ENCODE measurements at places on chromosomes 2 and 18.

GRCh38 chr2:148667113-148667836 lies 22.7 kb downstream of the EPC2 start:
- no peak for DNase-seq

GRCh38 chr2:229124136-229124535 lies 147.0 kb downstream of the PID1 start:
- DNase-seq: no peak

DNA sequence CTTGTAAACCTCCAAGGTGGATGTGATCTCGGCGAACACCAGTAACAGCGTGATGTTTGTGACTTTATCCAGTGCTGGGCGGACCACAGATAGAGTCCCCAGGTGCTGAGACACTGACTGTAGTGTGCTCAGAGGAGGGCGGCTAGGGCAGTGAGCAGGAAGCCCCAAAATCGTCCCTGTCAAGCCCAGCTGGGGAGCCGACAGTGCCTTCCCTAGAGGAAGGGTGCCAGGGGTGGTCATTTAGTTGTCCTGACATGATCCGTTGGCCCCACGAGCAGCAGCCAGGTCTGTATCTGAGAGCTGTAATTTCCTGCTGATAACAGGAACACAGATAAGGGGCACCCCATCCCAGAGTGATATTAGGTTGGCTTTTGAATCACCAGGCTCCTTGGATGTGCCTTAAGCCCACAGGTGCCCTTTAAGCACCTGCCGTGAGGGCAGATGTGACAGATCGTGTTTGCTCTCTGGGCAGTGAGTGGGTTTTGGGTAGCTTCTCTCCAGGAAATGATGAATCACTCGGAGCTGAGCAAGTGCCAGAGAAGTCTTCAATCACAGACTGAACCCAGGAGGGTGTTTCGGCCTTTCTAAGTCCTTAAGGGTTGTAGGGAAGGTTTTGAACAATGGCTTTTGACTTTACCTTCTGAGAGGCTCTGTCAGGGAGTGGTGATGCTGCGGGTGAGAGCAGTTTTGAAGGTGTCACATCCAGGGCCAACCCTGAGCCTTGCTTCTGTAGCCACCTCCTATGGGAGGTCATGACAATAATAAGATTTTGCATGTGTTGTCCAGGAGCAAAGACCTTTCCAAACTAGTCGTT lies 7.7 kb downstream of the LPIN1 start:
- DNase-seq: peak; percentile 60

DNA sequence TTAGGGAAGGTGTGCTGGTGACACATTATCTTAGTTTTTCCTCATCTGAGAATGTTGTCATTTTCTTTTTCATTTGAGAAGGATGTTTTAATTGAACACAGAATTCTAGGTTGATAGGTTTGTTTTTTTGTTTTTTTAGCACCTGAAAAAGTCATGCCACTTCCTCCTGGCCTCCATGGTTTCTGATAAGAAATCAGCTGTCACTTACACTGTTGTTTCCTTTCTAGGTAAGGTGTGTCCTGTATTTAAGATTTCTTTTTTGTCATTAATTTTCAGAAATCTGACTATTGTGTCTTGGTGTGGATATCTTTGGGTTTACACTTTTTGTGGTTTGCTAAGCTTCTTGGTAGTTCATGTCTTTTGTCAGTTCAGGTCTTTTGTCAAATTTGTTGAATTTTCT lies 99.3 kb downstream of the ROCK1 start:
- no peak for DNase-seq

DNA sequence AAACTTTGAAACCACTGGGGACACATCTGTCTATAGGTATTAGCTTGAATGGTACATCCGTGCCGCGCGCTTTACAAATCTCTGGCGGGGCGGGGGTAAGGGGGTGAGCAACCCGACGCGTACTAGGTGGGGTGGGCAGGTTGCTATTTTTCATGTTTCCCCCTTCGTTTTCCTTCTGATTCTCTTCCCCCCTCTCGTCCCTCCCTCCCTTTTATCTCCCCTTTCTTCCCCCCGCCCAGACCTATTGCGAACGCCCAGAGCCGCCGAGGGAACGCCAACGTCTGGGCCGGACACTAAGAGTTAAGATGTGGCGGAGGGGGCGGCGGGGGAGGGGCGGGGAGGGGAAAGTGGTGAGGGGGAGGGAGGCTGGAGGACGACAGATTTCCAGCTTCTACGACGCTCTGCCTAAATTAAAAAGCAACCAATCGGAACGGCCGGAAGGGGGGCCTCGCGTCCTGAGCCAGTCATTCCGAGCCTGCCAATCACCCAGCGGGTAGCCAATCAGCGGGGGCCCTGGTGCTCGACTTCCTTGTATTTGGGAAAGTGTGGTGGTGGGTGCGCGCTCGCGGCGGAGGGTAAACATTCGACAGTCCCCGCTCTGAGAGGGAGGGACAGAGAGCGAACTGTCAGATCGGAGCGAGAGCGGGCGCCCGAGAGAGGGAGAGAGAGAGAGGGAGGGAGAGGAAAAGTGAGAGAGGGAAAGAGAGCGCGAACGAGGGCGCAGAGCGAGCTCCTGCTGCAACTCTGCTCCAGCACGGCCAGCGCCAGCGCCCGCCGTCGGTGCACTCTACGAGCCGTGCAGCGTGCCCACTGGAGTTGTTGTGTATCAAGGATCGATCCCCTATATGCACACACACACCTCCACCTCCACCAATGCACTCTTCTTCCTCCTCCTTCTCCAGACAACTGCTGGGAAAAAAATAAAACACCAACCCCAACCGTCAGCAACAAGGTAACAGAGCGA lies at the start of gene POU3F3:
Gene POU3F3 (plus strand): TSS at position 582 of the 964 bp plus-strand sequence. CDS start 1,396 bp downstream, outside the sequence.
- peak; percentile 90 for DNase-seq

- DNase-seq: no peak
Observed at GRCh38 chr2:71186973-71187372, 39.9 kb downstream of the PAIP2B start.

DNA sequence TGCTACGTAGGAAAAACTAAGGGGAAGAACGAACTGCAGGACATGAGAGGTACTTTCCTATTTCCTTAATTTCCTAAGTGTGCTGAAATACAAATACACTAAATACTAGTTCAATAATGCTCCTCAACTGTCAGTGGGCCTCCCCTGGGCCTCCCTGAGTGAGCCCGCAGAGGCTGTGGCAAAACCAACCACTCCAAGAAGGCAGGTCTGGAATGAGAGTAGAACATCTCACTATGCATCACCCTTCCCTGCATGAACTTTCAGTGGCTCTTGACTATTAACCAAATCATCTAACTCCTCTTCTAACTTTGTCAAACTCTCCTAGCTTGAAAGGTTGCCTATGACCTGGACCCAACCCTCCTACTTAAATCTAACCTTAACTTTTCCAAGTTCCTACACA lies 84.6 kb downstream of the THADA start:
- DNase-seq: no peak

GRCh38 chr2:236452238-236452637 lies 117.4 kb upstream of the ACKR3 start:
- no peak for DNase-seq

DNA sequence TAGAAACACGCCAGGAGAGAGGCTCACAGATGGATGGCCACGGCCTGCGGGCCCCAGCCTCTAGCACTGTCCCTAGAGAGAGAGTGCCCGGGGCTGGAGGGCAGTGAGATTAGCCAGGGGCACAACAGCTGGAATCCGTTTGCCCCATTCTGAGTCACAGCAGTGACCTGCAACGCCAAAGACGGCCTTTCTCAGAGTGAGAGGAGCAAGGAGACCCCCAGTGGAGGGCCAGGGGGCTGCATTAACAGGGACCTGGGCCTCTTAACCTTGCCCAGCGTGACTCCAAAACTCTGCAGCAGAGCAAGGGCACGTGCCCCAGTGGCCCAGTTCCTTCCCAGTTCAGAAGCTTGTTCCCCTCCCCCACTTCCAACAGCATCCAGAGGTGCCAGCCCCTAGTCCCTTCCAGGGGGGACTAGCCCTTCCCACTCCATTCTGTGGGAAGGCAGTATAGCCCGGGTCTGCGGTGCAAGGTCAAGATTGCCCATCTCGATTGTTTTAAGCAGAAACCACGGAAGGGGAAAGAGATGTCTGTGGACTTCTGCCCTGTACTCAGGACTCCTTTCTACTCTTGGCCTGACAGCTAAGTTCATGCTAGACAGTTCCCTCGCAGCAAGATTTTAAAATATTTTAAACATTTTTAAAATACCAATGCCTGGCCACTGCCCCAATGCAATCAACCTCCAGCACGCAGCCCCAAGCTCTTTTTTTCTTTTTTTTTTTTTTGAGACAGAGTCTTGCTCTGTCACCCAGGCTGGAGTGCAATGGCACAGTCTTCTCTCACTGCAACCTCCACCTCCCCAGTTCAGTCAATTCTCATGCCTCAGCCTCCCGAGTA lies 50.9 kb upstream of the BIN1 start:
- DNase-seq: peak; percentile 65

DNA sequence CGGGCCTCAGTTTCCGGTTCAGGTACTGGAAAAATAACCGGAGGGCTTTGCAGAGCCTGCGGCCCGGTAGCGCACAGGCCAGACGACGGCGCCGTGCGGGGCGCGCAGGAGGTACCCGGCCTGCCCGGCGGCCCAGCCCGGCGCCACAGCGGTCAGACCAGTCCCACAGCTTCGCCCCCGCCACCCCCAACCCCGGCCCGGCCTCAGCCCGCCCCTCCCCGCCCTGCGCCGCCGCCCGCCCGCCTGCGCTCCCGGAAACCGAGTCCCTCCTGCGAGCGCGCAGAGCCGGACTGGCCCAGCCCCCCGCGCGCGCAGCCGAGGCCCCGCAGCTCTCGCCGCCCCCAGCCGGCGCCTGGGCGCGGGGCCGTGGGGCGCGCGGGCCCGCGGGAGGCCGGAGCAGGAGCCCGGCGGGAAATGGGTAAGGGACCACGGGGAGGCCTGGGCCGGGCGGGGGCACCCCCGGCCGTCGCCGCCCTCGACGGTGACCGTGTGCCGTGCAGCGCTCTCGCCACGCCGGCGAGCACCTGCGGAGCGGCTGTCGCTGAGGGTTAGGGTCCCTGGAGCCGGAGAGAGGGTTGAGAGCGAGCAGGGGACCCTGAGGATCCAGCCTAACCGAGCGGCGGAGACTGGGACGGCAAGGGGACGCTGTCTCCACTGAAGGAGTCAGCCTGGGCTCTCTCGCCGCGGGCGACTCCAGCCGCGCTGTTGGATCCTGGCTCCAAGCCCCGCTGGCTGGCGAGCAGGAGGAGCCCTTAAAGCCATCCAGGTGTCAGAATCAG lies 16.5 kb upstream of the PSD4 start:
- peak; percentile 35 for DNase-seq

GRCh38 chr2:159155320-159155719 lies 131.2 kb downstream of the WDSUB1 start:
- DNase-seq: no peak

GRCh38 chr2:25814681-25815080 lies 63.6 kb downstream of the ASXL2 start:
- no peak for DNase-seq

DNA sequence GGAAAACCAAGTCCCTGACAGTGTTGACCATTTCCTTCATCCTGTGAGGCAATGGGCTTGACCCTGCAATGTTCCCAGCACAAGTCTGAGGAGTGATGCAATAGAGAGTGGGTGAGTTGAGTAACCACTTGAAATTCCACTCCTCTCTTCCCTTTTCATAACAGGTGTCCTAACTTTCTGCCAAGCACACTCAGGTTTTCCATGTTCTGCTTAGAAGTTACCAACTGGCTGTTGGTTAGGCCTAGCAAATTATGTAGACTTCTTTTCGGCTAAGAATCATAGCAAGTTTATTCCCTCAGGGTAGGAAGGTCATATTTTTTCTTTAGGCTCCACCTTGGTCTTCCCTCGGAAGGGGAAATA lies 11.5 kb downstream of the GNLY start:
- peak; percentile 53 for DNase-seq

DNA sequence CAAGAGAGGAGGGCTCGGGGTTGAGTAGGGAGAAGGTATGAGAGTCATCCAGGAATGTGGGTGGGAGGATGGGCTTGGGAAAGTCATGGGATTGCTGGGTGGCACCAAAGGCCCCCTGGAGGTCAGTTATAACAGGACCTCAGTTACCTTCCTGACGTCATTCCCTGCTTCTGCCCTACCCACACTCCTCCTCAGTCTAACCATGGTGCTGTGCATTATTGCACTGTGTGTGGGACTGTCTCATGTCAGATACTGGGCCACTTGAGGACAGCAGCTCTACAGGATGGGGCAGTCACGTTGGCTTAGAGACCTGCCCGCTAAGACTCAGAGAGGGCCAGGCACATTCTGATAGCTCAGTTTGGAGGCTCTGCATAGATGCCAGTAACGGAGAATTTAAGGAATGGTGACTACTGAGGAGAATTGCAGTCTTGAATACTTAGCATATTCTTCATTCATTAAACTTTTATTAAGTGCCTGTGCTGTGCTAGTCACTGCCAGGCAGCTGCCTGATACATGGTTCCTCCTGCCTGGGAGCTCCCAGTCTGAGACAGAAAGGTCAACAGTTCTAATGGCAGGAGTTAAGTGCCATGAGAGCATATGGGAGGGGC lies 90.5 kb downstream of the LAMA3 start:
- peak; percentile 72 for DNase-seq

- no peak for DNase-seq
Observed at GRCh38 chr2:155141418-155141817, 442.9 kb downstream of the KCNJ3 start.

GRCh38 chr2:196335221-196335634 lies 163.8 kb upstream of the STK17B start:
- peak; percentile 93 for DNase-seq

DNA sequence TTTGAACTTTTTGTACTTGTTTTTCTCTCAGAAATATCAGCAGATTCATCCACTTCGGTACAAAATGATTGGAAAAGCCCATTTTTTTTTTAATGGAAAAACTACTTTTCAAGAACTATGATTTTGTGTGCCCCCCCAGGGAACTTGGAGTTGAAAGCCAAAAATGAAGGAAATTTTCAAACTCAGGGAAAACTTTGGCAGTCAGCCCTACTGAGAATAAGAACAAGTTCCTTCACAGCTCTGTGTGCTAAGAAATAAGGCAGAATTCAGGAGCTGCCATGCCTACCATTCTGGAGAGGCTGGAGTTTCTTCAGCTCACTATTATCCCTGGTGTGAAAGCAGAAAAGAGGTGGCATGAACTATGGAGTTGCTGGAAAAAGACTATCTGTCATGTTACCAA lies 226.0 kb upstream of the SLC35G4 start:
- no peak for DNase-seq

DNA sequence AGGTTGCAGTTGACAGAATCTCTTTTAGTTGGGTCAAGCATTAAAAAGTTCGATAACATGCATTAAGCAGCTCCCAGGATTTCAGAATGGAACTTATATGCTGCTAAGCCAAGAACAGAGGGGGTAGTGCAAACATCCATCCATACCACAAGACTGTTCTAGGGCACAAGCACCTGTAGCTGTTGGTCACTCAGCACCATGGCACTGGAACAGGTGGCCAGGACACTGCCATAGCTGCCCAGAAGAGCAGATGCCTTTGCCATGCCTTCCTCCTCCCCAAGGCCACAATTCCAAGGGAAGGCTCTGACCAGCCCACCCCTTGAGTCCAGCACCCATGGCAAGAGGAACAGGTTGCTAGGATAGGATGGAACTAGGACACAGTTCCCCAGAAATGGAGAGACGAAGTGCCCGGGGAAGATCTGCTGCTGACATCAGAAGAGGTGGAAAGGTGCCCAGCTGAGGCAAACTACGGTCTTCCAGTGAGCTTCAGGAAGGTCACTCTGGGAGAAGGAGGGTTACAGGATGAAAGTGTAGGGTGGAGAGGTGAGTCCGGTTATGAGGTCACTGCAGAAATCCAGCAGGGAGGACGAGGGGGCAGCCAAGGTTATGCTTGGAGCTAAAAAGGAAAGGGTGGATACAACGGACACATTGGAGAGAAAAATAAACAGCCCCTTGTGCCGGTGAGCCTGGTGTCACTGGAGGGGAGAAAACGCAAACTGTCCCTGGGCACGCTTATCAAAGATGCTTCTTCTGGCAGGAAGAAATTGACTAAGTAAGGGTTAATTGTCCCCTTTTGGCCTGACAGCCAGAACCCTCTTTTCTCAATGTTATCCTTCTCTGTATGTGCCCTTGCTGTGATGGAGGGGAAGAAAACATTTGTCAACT lies 41.9 kb downstream of the C1QL2 start:
- no peak for DNase-seq

- DNase-seq: no peak
Observed at GRCh38 chr2:179181002-179181401, 83.6 kb downstream of the SESTD1 start.
